Keratinocyte (primary cell): ENCODE measurements at places on chromosomes 4 and X.

DNA sequence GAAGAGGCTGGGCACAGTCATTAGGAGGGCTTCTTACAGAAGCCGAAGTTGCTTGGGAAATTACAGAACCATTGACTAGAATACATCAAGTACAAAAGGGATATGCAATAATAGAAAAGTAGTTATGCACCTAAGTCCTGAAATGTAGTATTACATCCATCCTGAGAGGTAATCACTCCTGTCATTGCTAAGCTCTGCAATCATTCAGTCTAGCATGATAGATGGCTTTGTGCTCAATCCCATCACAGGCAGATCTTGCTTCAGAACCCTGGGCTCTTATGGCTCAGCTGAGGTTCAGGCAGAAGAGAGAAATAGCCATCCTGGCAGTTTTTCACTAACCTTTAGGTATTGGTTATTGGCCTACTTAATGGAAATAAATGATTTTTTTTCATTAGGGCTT lies 231.7 kb upstream of the AFF2 start:
- no peak for DNase-seq

GRCh38 chrX:125093852-125094251 lies 225.8 kb upstream of the TEX13C start:
- no peak for DNase-seq

GRCh38 chr4:184284336-184284690 lies 66.6 kb upstream of the ENPP6 start:
- no peak for DNase-seq

- DNase-seq = no peak
Measured at GRCh38 chrX:8743126-8743732, 11.3 kb upstream of the ANOS1 start.

DNA sequence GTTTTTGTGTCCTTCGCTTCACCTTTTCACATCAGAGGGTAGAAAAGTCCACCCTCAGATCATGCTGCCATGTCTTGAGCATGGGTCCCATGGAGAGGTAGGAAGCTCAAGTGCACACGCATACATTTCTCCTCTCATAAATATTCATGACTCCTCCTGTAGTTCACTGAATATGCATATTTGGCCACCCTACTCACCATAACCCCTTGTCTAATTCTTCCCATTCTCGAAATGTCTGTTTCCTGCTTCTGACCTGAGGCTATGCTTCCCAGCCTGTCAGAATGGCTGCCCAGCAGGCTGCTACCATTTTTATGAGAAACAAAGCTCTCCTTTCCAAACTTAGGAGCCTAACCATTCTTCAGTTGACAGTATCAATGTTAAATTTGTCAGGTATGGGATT lies 86.5 kb downstream of the ADRA2C start:
- DNase-seq = no peak

- DNase-seq = no peak
Measured at GRCh38 chrX:13658602-13659001, 5.7 kb downstream of the TCEANC start.

DNA sequence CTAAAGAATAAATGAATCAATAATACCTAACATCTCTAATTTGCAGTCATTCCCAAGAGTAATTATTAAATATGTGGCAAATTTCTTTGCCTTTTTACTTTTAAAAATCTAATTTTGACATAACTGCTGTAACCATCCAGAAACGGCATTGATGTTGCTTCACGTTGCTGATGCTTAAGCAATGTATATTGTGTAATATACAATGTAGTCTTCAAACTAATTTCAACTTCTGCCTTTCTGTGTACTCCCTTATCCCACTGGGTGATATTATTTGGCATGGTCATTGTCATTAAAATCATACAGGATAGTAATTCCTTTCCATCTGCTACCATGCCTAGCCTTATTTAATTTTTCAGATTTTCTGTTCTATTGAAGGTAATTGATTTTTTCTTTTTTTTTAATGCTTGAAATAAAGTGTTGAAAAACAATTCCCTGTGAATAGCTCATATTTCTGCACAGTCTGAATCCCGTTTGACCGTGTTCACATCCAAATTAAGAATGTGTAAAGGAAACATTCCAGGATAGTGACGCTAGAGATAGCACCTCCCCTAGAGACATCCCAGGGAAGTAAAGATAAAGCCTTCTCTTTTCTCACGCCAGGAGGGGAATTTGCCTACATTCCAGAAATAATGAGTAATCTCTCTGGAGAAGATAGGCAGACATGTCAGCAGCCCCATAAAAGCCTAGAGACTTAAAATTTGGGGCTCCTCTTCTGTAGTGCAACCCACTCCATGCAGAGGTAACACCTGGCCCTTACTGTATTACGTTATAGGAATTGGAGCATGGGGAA lies 8.6 kb downstream of the FAM200B start:
- peak; percentile 64 for DNase-seq

GRCh38 chrX:32448320-32448719 lies 763.0 kb downstream of the DMD start:
- no peak for DNase-seq

- no peak for DNase-seq
Measured at GRCh38 chr4:114694770-114695169, 96.2 kb downstream of the UGT8 start.

DNA sequence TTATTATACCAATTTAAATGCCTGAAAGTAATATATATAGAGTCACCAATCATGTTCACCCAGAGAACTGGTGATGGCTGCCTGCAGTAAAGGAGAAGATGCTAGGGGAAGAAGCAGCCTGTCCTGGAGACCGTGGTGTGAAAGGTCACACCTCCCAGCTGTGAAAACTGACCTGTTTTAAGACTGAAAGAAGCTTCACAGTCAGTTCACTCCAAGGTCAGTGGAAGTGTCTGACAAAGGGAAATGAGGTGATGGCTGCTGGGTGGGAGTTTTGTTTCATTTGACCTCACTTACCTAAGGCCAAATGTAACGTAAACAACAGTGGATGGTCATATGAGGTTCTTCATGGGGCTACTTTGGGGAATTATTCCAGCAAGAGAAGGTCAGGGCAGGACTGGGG lies 352.1 kb upstream of the GATB start:
- no peak for DNase-seq

DNA sequence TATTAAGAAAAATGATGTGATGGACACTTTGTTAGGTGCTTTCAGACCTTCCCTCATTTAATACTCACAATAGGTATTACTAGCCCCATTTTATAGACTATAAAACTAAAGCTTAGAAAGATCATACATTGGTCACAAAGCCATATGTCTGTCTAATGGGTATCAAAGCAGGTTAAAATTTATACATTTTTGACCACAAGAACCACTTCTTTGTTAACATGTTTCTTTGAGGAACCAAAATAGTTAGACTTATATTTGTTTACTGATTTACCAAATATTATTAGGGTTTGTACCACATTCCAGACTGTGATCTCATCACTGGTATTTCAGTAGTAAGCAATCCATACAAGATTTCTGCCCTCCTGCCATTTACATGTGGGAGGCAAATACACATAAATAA lies 363.3 kb downstream of the NAF1 start:
- no peak for DNase-seq

DNA sequence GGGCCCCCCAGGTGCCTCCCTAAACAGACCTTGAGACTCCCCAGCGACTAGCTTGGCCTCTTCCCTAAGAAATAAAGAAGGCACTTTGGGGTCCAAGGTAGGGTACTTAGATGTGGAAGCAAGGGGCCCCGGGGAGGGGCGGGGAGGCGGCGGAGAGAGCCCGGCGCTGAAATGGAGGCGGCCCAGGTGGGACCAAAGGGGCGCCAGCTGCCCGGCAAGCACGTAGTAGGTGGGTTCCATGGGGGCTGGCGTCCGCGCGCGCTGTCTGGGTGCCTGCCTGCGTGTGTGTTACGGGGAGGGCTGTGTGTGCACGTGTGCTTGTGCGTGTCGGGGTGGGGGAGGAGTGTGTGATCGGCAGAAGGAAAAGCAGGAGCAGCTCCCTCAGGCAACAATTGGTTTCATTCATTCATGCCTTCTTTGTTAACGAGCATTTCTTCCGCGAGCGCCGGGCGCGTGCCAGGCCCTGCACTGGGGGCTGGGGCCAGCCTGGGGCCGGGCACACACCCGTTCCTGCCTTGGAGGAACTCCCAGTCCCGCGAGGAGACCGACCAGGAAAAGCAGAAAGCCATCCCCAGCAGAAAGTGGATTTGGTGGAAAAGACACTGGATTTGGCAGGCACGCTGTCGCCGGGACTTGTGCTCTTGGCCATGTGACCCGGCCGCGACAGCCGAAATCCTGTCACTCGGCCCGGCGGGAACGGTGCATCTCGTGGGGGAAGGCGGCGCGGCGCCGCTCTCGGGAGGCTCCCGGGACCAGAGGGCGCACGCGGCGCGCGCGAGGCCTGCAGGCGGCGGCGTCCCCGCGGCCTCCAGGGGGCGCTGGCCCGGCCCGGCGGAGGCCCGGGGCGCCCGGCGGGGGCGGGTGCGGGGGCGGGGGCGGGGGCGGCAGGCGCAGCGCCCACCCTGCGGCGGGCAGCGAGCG lies 3.3 kb upstream of the DUSP9 start:
- no peak for DNase-seq

DNA sequence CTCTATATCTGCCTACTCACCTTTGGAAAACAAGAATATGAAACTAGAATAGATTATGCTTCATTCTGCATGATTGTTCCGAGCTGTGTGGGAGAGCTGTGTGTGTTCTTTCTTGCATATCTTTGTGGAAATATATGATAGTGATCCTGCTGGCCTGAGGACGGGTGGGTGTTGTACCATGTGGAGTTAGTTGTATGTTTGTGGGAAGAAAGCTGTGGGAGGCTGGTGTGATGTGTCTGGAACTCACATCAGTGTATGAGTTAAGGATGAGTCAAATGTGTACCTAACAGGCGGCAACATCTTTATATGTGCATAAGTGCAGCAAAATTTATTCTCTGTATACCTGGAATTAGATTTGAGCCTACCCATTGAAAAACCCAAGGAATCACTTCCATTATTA lies 208.1 kb upstream of the ADGRL3 start:
- DNase-seq = no peak

- no peak for DNase-seq
Measured at GRCh38 chr4:3868211-3869173, 102.3 kb downstream of the ADRA2C start.

- no peak for DNase-seq
Measured at GRCh38 chr4:57426779-57427395, 316.7 kb upstream of the IGFBP7 start.

GRCh38 chr4:16694173-16694883 lies 204.1 kb downstream of the LDB2 start:
- DNase-seq = no peak

DNA sequence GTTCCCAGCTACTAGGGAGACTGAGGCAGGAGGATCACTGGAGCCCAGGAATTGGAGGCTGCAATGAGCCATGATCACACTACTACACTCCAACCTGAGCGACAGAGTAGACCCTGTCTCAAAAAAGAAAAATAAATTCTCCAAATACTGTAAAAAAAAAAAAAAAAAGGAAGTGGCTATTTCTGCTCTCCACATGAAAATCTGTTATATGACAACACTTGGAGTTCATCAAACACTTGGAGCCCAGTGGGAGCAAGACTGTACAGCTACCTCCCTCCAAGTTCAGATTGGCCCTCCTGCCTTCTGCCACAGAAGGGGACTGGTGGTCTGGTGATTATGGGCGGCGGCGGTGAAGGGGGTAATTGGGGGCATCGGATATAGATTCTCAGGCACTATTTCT lies 9.0 kb upstream of the CLDN34 start:
- no peak for DNase-seq

- no peak for DNase-seq
Measured at GRCh38 chrX:120751683-120752082, 121.8 kb upstream of the C1GALT1C1 start.

DNA sequence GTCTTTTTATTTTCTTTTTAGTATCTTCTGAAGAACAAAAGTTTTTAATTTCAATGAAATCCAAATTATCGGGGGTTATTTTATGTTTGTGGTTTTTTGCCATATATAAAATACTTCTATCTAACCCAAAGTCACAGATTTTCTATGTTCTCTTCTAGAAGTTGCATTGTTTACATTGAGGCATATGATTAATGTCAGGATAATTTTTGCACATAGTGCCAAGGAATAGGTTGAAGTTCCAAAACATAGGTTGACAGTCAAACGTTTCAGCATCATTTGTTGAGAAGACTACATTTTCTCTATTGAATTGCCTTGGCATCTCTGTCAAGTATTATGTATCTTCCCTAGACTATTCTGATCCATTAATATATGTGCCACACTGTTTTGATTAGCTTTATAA lies 64.5 kb downstream of the ANKRD17 start:
- DNase-seq = no peak

GRCh38 chr4:125789023-125789422 lies 474.3 kb downstream of the FAT4 start:
- DNase-seq = no peak

- no peak for DNase-seq
Measured at GRCh38 chrX:115592997-115593734, 32.2 kb downstream of the PLS3 start.

DNA sequence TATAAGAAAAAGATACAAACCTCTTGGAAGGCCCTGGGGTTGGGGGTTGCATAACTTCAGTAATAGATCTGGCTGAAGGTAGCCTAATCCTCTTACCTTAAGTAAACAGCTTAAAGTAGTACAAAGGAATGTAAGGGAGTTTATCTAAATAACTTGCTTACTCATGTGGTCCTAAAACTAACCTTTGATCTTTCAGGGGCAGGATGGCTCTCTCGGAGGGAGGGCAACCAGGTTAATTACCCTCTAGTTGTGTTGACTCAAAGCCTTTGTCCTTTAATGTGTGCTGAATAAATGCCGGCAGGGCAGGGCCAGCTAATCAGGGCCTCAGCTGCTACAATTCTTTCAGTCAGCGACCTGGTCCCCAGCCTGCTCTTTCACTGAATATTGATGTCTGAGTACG lies 822.0 kb upstream of the SLIT2 start:
- no peak for DNase-seq

DNA sequence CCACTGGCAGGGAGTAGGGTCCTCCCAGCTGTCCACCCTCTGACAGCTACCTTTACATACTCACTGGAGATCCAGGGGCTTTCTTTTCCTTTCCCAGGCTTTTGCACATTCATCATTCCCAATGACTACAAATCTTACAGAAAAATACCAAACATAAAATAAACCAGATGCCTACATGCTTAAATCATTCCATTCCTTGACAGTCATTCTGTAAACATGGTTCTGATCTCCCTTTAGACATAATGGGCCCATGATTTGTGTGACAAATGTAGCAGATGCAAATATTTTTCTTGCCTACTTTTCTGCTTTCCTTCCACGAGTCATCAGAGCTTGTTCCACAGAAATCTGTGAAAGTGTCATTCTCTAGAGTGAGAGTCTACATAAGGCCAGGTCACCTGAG lies 207.0 kb downstream of the IDS start:
- no peak for DNase-seq

DNA sequence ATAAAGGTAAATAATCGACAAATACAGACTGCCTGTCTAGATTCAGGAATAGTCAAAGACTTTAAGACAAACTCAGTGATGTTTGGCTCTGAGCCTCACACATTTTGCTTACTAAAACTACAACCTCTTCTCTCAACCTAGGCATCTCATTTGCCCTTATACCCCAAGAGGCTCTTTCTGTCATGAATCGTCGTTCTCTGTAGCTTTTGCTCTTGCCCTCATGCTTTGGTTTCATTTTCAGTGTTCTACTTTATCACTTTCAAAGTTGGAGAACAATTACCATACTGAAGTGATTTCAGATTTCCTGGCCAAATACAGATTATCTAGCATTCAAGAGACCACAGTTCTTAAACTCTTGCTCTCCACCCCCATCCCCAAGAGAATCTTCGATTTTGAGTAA lies 114.1 kb upstream of the RAP2C start:
- DNase-seq = no peak
